ENCODE measurements at places on chromosomes 2 and 18.

DNA sequence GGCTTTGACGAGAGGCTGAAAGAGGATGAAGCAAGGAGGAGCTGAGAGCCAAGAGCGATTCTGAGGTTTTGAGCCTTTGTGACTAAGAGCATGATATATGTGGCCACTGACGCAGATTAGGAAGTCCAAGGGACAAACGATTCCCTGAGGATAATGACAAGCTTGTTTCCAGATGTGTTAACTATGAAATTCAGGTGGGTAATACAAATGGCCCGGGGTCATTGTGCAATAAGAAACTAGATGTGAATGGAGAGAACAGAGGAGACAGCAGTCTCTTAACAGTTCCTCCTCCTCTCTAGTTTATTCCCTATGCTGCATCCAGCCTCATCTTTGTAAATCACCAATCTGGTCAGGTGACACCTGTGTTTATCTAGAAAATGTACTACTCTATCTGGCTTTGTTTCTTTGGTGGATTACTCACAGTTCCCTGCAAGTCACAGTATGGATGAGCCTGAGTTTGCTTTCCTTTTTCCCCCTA is 84.2 kb downstream of the SOCS6 start:
- no peak for DNase-seq

GRCh38 chr2:196143730-196144131 is 27.6 kb downstream of the STK17B start:
- no peak for DNase-seq

GRCh38 chr2:177767768-177768167 is 304.8 kb downstream of the PDE11A start:
- DNase-seq = no peak

DNA sequence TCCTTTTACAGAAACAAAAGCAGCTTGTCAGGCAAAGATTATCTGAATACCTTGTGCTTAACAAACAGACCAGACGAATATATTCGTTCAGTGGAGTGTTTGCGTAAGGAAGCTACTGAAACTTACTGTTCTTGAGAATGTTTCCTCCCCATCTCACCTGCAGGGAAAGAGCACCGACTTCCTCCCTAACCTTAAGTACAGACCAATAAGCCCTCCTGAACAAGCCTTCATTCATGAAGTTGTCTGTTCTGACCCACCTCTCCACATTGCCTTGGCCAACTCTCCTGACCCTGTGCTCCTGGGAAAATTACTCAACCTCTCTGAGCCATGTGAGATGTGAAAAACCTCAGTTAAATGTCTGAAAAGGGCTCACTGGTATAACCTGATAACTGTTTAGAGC is 35.2 kb downstream of the STK39 start:
- no peak for DNase-seq

DNA sequence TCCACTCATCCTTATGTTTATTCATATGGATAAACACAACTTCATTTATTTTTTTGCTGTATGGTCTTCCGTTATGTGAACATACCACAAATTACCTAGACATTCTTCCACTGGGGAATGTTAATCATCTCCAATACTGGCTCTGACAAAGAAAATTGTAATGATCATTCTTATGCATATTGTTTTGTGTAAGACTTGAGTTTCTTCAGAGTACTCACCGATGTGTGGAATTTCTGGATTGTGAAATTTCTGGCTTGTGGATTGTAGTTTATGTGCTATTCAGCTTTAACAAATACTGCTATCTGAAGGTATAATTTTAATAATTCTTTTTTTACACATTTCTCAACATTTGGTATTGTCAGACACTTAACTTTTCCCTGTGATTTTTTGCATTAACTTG is 212.2 kb upstream of the THUMPD2 start:
- no peak for DNase-seq

- no peak for DNase-seq
These were observed 1239.1 kb downstream of the LRP1B start for GRCh38 chr2:140891614-140892212.

DNA sequence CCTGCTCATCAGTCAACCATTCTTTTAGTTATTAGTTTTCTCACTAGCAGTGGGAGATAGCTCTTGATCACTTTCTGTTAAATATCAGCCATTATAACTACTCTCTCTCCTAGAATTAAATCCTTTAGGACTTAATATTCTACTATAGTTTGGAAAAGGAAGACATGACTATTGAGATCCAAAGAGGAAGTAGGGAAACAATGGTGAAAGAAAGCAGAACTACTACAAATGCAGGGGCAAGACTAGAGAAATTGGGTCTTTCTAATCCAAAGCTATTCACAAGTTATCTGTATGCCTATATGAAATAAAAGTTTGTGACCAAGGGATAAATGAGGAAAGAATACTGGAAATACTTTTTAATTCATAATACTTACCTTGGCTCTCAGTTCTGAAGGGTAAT is 65.1 kb downstream of the SRBD1 start:
- no peak for DNase-seq

DNA sequence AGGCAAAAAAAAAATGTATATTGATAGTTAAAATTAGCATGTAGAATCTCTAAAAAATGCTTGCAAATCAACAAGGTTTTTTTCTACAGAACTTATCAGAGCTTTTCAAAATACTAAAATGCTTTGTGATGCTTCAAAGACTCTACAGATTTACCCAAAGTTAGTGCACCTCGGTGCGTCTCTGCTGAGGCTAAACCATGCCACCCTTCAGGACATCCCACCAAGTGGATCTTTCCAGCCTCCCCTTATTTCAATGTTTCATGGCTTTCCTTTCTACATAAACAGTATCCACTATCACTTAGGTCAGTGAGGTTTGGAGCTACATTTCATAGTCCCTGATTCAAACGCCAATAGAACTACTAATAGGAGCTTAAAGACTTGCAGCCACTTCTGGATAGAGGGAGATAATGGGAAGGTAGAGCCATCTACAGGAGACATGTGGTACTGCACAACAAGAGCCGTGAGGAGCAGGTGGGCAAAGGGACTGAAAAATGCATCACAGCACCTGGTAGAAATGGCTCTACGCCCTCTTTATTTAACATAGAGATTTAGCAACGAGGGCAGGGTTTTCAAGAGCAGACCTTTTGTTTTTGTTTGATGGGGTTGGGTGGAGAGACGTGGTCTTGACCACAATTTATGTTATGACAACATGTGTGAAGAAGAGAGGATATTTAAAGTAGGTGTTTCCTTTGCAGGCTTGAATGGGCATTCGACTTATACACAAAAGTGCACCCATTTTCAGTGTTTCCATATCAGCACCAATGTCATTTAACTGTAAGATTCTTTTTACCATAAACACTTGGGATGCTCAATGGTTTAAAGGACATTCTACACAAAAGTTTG is 56.1 kb upstream of the SLC35G4 start:
- no peak for DNase-seq

DNA sequence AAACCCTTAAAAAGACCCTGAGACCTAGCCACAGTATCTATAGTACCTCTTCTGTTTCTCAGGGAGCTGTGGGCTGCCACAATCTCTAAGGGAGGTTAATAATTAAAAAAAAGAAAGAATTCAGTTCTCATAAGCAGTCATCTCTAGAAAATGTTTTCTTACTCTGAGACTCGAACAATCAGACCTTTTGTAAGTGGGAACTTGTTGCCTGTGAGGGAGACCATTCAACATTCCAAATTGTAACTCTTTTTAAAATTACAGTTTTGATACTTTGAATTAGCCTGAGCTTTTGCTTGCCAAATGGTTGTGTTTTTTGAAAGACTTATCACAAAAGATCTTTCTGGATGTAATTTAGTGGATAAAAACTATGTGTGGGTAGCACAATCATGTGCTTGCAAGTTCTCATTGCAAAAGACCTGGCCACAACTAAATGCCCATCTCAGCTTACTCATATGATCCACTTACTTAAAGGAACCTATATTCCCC is 33.3 kb downstream of the IL1R2 start:
- no peak for DNase-seq

- no peak for DNase-seq
These were observed 292.5 kb upstream of the CNTNAP5 start for GRCh38 chr2:123732563-123732962.

- no peak for DNase-seq
These were observed 135.9 kb upstream of the EPAS1 start for GRCh38 chr2:46161315-46161714.

- DNase-seq = no peak
These were observed 150.8 kb downstream of the CCDC85A start for GRCh38 chr2:56334622-56335021.

- no peak for DNase-seq
These were observed 30.3 kb downstream of the GYPC start for GRCh38 chr2:126686286-126686685.

GRCh38 chr2:7020939-7021470 is 103.8 kb downstream of the RNF144A start:
- DNase-seq = no peak

DNA sequence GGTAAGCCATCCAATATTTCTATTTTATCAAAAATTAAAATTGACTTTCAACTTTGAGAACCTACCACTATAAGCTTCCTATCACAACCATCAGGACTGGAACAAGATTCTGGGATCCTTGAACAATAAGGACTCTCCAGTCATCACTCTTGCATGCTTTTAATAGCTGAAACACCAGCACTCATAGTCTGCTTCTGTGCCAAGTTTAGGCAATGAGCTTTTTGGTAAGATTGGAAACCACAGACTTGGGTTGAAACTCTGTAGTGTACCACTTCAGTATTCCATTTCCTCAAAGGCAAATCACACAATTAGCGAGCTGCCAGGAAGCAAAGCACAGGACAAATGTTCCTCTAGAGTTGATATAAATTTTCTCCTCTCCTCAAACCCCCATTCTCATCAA is 1065.8 kb upstream of the SLC39A10 start:
- DNase-seq = no peak

GRCh38 chr2:105882341-105882740 is 137.6 kb downstream of the NCK2 start:
- DNase-seq = no peak

DNA sequence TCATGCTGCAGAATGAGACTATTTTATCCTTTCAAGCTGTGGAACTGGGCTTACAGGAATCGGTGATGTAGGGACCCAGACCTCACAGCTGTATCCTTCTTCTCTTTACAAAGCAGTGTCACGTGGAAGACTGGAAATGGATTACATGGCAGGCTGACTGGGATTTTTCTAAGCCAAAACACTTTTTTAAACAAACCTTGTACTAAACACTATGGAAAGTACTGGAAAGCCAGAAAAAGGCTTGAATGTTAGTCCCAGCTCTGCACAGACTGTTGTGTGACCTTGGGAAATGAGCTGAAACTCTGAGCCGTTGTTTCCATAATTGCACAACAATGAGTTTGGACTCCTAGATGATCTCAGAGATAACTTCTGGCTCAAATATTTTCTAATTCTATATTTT is 7.6 kb upstream of the ADAM23 start:
- DNase-seq = no peak

DNA sequence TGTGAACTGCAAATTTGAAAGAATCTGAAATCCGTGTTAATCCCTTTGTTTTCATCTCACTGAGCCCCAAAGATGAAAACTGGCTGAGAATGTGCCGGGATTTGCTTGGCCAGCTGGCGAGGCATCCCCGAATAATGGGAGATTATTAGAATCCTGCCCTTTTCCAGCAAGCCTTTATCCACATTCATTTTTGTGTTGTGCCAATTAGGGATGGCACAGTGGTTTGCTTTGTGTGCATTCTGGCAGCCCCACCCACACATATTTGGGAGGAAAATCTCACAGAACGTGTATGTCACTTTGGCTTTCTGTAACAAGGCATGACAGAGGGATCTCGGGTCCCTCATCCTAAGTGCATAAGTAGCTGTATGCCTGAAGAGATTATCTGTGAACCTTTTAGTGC is 405.8 kb upstream of the FAM98A start:
- DNase-seq = no peak

- no peak for DNase-seq
These were observed 44.7 kb downstream of the AFTPH start for GRCh38 chr2:64568836-64569235.

DNA sequence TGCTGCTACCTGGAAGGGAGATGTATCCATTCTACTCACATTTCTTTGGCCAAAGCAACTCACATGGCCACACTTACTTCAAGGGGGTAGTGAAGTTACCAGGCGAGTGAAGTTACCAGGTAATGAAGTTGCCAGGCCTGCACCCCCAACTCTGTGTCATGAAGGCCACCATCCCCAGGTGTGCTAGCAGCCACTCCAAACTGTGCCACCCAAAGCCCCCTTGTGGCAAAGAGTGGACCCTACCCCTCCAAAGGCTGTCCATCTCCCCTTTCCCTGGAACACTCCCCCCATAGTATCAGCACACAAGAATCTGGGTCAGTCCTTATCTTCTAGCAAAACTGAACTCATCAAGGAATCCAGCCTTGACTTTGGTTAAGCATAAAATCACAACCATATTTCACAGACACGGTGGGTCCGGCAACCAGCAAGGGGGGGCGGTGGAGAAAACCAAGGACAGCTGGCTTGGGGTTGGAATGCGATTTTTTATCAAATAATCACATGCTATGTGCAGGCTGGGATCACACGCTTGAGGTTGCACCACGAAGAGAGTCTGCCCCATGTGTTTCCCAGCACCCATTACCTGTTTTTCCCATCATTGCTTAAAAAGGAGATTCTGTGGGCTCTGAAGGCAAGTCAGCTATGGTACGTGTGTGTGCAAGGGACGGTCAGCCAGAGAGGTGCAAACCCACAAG is 60.9 kb downstream of the ZFP36L2 start:
- no peak for DNase-seq

- DNase-seq = no peak
These were observed 140.8 kb downstream of the TTN start for GRCh38 chr2:178666458-178666857.

DNA sequence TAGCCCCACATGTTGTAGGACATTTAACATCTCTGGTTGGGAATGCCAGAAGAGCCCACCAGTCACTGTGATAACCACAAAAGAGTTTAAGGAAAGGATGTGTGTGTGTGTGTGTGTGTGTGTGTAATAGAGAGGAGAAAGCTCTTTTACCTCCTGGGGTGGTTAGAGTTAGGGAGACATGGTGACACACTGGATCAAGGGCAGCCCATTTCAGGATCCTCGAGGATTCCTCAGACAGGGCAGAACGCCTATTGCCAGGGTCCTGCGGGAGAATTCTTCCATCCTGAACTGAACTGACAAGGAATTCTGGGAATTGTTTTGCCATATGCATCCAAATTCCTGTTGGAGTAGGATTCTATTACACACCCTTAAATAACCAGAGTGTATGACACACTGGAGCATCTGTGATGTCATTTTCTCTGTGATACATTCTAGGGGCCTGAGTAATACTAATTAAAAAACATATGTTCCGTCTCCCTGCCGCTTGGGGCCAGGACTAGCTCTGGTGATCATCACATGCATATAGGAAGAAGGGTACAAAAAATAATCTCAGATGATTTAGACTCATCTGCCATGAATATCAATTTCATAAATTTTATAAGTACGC is 156.4 kb upstream of the MMADHC start:
- no peak for DNase-seq

GRCh38 chr18:70720607-70721006 is 431.8 kb downstream of the SOCS6 start:
- DNase-seq = no peak

- DNase-seq = no peak
These were observed 7.0 kb downstream of the KIF5C start for GRCh38 chr2:148882051-148882450.

- DNase-seq = no peak
These were observed 27.1 kb downstream of the CRACDL start for GRCh38 chr2:98908931-98909316.

- no peak for DNase-seq
These were observed 44.5 kb upstream of the KCNE4 start for GRCh38 chr2:223007531-223007930.

- DNase-seq = no peak
These were observed 83.6 kb downstream of the ACOXL start for GRCh38 chr2:110815938-110816337.

- no peak for DNase-seq
These were observed 11.4 kb downstream of the RAB31 start for GRCh38 chr18:9719421-9719981.
